ENCODE measurements at places on chromosomes 4 and X. TPM values are rescaled to one million over a fixed set of nuclear protein-coding genes. Genes with fewer than 3 reads are reported as not detected.

ASB9 gene
- 1.2 TPM for total RNA-seq

NUP62CL gene
- not detected for total RNA-seq

FUNDC2 gene
- 59.4 TPM for total RNA-seq

SUPT20HL1 gene
- total RNA-seq: 0.42 TPM

EDNRA gene
- 19.7 TPM for total RNA-seq

TLR10 gene
- total RNA-seq: under 0.01 TPM

TCEAL9 gene
- 49.2 TPM for total RNA-seq

TMEM33 gene
- 42.8 TPM for total RNA-seq

MGAT4D gene
- total RNA-seq: not detected

GPC3 gene
- 60.5 TPM for total RNA-seq

ARSH gene
- total RNA-seq: not detected

IL1RAPL1 gene
- 9.3 TPM for total RNA-seq

PSMD10 gene
- total RNA-seq: 36.2 TPM

EFNB1 gene
- total RNA-seq: 74.4 TPM

CLGN gene
- 1.3 TPM for total RNA-seq

GCNA gene
- total RNA-seq: 10.5 TPM

CT45A9 gene
- total RNA-seq: not detected

SSX4 gene
- total RNA-seq: not detected

UGT2B17 gene
- total RNA-seq: not detected

TASL gene
- not detected for total RNA-seq

MAOA gene
- total RNA-seq: 96.3 TPM

WDR17 gene
- 5.7 TPM for total RNA-seq

JCHAIN gene
- total RNA-seq: 4.5 TPM

GABRG1 gene
- total RNA-seq: 9.4 TPM

SFRP2 gene
- 9.9 TPM for total RNA-seq

CFAP299 gene
- 0.39 TPM for total RNA-seq

FAM193A gene
- total RNA-seq: 28.6 TPM

S100G gene
- not detected for total RNA-seq

BLTP1 gene
- 148 TPM for total RNA-seq

Data from tibial nerve (tissue), 4 donors.